ENCODE measurements at places on chromosomes 12 and 14.

DNA sequence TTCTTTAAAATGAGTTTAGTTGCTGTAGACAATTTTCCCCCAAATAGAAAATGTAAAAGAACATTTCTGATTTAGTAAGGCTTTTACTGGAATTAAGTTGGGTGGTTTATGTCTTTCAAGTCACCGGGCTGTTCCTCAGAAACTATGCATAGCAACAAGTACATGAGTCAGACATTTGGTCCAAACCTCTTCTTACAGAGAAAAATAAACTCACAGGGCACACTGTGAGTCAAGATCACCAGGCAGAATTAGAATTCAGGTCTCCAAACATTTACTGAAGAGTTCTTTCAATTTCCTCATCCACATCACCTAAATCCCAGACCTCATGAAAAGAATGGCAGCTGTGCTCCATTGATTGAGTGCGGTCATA lies 476.1 kb upstream of the SOX5 start:
- no peak for DNase-seq

GRCh38 chr12:102421802-102422583 lies 58.4 kb downstream of the IGF1 start:
- no peak for DNase-seq

DNA sequence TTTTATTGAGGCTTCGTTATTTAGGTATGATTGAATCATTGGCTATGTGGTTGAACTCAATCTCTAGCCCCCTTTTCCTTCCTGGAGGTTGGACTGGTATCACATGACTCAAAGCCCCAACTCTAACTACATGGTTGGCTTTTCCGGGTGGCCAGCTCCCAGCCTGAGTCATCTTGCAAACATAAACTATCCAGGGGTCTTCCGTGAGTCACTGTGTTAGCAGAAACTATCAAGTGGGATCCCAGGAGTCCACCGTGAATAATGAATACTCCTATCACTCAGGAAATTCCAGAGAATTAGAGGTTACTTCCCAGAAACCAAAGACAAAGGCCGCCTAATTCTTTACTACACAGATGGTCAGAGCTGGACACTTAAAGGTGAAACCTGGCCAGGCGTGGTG lies 19.7 kb upstream of the PLEKHD1 start:
- no peak for DNase-seq

DNA sequence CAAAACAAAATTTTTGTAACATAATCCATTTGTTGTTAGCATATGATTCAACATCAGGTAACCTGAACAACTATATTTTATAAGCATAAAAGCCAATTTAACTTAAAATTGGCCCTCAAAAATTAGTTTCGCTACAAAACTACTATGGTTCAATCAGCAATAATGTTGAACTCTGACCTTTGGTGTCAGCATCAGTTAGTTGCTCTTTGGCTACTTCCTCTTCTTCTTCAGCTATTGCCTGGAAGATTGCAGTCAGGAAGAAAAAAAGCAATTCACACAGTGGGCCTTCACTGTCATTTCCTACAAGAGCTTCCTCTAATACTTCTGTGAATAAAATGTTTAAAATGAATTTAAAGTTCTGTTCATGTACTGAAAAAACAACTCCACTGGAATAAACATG lies 78.2 kb upstream of the CFL2 start:
- no peak for DNase-seq

- DNase-seq = no peak
Observed at GRCh38 chr12:76518699-76519098, 40.9 kb downstream of the OSBPL8 start.

- no peak for DNase-seq
Observed at GRCh38 chr12:75809746-75810145, 221.8 kb downstream of the PHLDA1 start.

Measured in activated CD4-positive, CD25-positive, alpha-beta regulatory T cell treated with anti-CD3 and anti-CD28 coated beads, Interleukin-2, amount 50 U/mL, for 72 hours (primary cell).